Activated T-helper 17 cell treated with anti-CD3 and anti-CD28 coated beads, Interleukin-2, amount 50 U/mL, for 72 hours (primary cell): ENCODE measurements at places on chromosomes 16 and 17. TPM values are rescaled to one million over a fixed set of nuclear protein-coding genes. Genes with fewer than 3 reads are reported as not detected.

- no peaks in the 10 kb centered on the region for H3K4me1 ChIP-seq
- H3K27ac ChIP-seq: no peak overlapping the region
- no peak for ATAC-seq
- H3K4me3 ChIP-seq: no peak overlapping the region
- H3K27me3 ChIP-seq: no peaks in the 10 kb centered on the region
- peaks cover 27% of the 10 kb centered on the region for H3K36me3 ChIP-seq
Measured at GRCh38 chr17:58307468-58308172, 21.0 kb downstream of the TSPOAP1 start.

GRCh38 chr16:29903590-29903989 is 3.3 kb downstream of the ASPHD1 start:
- peak overlapping the region; percentile 6 for H3K4me3 ChIP-seq
- ATAC-seq: no peak
- no peaks in the 10 kb centered on the region for H3K36me3 ChIP-seq
- peak overlapping the region; percentile 20 for H3K27ac ChIP-seq
- peaks cover 12% of the 10 kb centered on the region for H3K4me1 ChIP-seq

Gene NUBP1
- total RNA-seq: 46.6 TPM

GRCh38 chr17:4827399-4827798 is 5.7 kb upstream of the MINK1 start:
- H3K27ac ChIP-seq: no peak overlapping the region
- no peaks in the 10 kb centered on the region for H3K27me3 ChIP-seq
- no peak overlapping the region for H3K4me3 ChIP-seq

Gene SLC6A2
- not detected for total RNA-seq

Gene SLC52A1
- 0.26 TPM for total RNA-seq

DNA sequence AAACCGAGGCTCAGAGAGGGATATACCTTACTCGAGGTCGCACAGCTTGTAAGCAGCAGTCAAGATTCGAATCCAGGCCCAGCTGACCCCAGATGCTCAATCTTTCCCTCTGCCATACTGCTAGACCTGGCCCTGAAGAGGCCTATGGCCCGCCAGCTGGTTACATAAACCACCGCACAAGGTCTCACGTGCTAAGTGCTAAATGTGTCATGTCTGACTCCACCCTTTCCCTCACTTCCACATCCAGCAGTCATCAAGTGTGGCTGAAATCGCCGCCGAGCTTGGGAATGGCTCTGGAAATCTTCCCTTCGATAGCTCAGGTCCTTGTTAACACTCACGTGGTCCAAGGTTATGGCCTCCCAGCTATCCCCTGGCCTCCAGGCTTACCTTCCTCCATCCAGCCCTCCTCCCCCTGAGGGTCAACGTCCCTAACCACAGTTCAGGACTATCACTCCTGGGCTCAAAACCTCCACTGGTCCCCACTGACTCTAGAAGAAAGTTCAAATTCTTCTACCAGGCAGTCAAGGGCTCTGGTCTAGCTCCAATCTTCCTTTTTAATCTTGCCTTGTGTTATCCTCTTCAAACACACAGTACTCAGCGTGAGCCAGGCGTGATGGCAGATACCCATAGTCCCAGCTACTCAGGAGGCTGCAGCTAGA is 3.5 kb downstream of the ZBTB4 start:
- H3K36me3 ChIP-seq: peaks cover 8% of the 10 kb centered on the region
- peak overlapping the region; percentile 88 for H3K4me3 ChIP-seq
- peaks cover 31% of the 10 kb centered on the region for H3K4me1 ChIP-seq
- H3K27me3 ChIP-seq: no peaks in the 10 kb centered on the region
- ATAC-seq: no peak

- no peaks in the 10 kb centered on the region for H3K36me3 ChIP-seq
- no peak overlapping the region for H3K4me3 ChIP-seq
- no peak for ATAC-seq
- no peak overlapping the region for H3K27ac ChIP-seq
- no peaks in the 10 kb centered on the region for H3K4me1 ChIP-seq
Measured at GRCh38 chr17:54021418-54021817, 198.7 kb downstream of the KIF2B start.

Gene SLC35G6
- total RNA-seq: not detected

GRCh38 chr17:22268214-22268911 is 576.0 kb downstream of the KCNJ18 start:
- H3K36me3 ChIP-seq: no peaks in the 10 kb centered on the region
- H3K27ac ChIP-seq: no peak overlapping the region
- ATAC-seq: no peak
- H3K4me3 ChIP-seq: no peak overlapping the region

DNA sequence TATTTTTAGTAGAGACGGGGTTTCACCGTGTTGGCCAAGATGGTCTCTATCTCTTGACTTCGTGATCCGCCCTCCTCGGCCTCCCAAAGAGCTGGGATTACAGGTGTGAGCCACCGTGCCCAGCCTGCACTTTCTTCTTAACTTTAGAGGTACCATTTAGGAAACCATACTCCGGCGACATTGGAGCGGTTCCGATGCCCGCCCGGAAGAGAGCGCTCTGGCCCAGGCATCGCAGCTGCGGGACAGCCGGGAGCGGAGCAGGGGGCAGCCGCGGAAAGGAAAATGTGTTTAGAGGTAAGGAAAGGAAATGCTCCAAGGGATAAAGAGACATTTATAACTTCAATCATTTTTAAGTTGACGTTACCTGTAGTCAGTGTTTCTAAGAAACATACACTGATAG is 6.0 kb upstream of the HS3ST3B1 start:
- H3K36me3 ChIP-seq: no peaks in the 10 kb centered on the region
- peaks cover 9% of the 10 kb centered on the region for H3K4me1 ChIP-seq
- peaks cover 60% of the 10 kb centered on the region for H3K27me3 ChIP-seq
- H3K27ac ChIP-seq: no peak overlapping the region
- no peak overlapping the region for H3K4me3 ChIP-seq

- H3K4me1 ChIP-seq: no peaks in the 10 kb centered on the region
- H3K27me3 ChIP-seq: peaks cover 3% of the 10 kb centered on the region
- H3K27ac ChIP-seq: no peak overlapping the region
- H3K36me3 ChIP-seq: peaks cover 5% of the 10 kb centered on the region
Measured at GRCh38 chr17:32586666-32587065, 99.9 kb downstream of the CDK5R1 start.

GRCh38 chr16:11681976-11682654 is 13.9 kb downstream of the SNN start:
- peak overlapping the region; percentile 53 for H3K27ac ChIP-seq
- peaks cover 32% of the 10 kb centered on the region for H3K4me1 ChIP-seq
- no peaks in the 10 kb centered on the region for H3K27me3 ChIP-seq
- H3K4me3 ChIP-seq: peak overlapping the region; percentile 55
- no peak for ATAC-seq

- no peak overlapping the region for H3K27ac ChIP-seq
- no peaks in the 10 kb centered on the region for H3K4me1 ChIP-seq
- no peaks in the 10 kb centered on the region for H3K36me3 ChIP-seq
Measured at GRCh38 chr17:70271200-70271599, 101.9 kb downstream of the KCNJ2 start.

- no peak overlapping the region for H3K27ac ChIP-seq
- ATAC-seq: no peak
- H3K4me1 ChIP-seq: no peaks in the 10 kb centered on the region
Measured at GRCh38 chr16:1279081-1279944, 23.4 kb downstream of the TPSD1 start.

- peaks cover 10% of the 10 kb centered on the region for H3K4me1 ChIP-seq
- H3K4me3 ChIP-seq: peak within 1 kb of the TSS; percentile 84
- no peaks in the 10 kb centered on the region for H3K27me3 ChIP-seq
- no peaks in the 10 kb centered on the region for H3K36me3 ChIP-seq
- H3K27ac ChIP-seq: peak within 1 kb of the TSS; percentile 76
- peak; percentile 71 for ATAC-seq
Measured at GRCh38 chr16:67528222-67528869, at the start of gene RIPOR1. Gene RIPOR1 (plus strand): TSS chr16:67528829. CDS start chr16:67538447, 9,618 bp downstream.

Gene PLK1
- total RNA-seq: 104 TPM

Gene HBA1
- total RNA-seq: not detected

Gene HOXB1
- not detected for total RNA-seq

Gene DCAF7
- 108 TPM for total RNA-seq

- H3K4me1 ChIP-seq: no peaks in the 10 kb centered on the region
- no peak overlapping the region for H3K4me3 ChIP-seq
- peaks cover 6% of the 10 kb centered on the region for H3K27me3 ChIP-seq
- H3K27ac ChIP-seq: no peak overlapping the region
Measured at GRCh38 chr16:83615141-83615952, 192.4 kb upstream of the HSBP1 start.

Gene WSCD1
- total RNA-seq: not detected

GRCh38 chr17:79541056-79541850 is 69.6 kb downstream of the RBFOX3 start:
- ATAC-seq: no peak
- H3K27ac ChIP-seq: no peak overlapping the region
- no peaks in the 10 kb centered on the region for H3K4me1 ChIP-seq
- H3K27me3 ChIP-seq: peaks cover 22% of the 10 kb centered on the region
- H3K4me3 ChIP-seq: no peak overlapping the region

DNA sequence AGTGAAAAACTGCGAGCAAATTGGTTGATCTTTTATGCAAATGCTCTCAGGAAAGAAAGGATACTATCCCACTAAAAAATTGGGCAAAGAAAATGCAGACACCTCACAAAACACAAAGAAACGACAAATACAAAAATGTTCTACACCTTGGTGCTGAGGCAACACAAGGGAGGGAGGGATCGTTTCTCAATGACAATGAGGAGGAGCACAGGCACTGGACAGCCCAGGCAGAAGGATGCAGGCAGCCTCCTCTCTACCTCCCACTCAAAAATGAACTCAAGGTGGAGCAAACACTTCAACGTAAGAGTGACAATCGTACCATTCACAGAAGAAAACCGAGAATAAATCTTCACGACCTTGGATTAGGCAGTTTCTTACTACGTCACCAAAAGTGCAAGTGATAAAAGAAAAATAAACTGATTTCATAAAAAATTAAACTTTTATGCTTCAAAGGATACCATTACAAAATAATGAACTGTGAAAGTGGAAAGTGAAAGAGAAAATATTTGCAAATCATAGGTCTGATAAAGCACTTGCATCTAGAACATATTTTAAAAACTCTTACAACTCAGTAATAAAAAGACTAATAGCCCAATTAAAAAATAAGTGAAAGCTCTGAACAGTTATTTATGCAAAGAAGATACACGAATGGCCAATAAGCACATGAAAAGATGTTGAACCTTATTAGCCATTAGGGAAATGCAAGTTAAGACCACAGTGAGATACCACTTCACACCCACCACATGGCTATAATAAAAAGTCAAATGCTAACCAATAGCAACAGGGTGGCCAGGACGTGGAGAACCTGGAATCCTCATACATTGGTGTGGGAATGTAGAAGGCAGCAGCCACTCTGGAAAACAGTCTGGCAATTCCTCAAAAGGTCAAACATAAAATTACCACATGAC is 80.8 kb upstream of the TRAP1 start:
- ATAC-seq: peak; percentile 60
- peaks cover 37% of the 10 kb centered on the region for H3K4me1 ChIP-seq
- H3K36me3 ChIP-seq: peaks cover 37% of the 10 kb centered on the region
- H3K27ac ChIP-seq: no peak overlapping the region

- peak overlapping the region; percentile 95 for H3K27ac ChIP-seq
- no peaks in the 10 kb centered on the region for H3K27me3 ChIP-seq
- H3K4me3 ChIP-seq: peak overlapping the region; percentile 78
- peaks cover 12% of the 10 kb centered on the region for H3K4me1 ChIP-seq
- ATAC-seq: no peak
Measured at GRCh38 chr16:15913046-15913698, 24.8 kb upstream of the CEP20 start.

GRCh38 chr17:76208120-76208519 is 32.2 kb downstream of the RNF157 start:
- peak overlapping the region; percentile 4 for H3K27ac ChIP-seq
- H3K27me3 ChIP-seq: no peaks in the 10 kb centered on the region
- H3K4me3 ChIP-seq: peak overlapping the region; percentile 47
- H3K36me3 ChIP-seq: peaks cover 27% of the 10 kb centered on the region
- peak; percentile 54 for ATAC-seq

DNA sequence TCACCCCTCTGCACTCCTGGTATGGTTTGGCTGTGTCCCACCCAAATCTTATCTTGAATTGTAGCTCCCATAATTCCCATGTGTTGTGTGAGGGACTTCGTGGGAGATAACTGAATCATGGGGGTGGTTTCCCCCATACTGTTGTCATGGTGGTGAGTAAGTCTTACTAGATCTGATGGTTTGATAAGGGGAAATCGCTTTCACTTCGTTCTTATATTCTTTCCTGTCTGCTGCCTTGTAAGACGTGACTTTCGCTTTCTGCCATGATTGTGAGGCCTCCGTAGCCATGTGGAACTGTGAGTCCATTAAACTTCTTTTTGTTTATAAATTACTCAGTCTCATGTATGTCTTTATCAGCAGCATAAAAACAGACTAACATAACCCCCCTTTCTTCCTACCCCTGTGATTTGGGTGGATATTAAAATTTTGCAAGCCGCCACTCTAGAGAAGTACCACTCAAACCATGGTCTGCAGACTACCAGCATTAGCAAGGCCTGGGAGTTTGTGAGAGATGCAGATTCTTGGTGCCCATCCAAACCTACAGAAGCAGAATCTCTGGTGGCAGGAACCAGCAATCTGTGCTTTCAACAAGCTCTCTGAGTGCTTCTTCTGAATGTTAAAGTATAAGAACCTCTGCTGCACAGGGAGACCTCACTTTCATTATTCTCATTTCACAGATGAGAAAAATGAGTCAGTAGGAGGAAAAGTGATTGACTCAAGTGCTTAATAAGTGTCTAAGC is 999.5 kb upstream of the EEF2KMT start:
- H3K36me3 ChIP-seq: no peaks in the 10 kb centered on the region
- ATAC-seq: no peak
- H3K27ac ChIP-seq: no peak overlapping the region
- H3K4me3 ChIP-seq: no peak overlapping the region
- H3K4me1 ChIP-seq: no peaks in the 10 kb centered on the region

DNA sequence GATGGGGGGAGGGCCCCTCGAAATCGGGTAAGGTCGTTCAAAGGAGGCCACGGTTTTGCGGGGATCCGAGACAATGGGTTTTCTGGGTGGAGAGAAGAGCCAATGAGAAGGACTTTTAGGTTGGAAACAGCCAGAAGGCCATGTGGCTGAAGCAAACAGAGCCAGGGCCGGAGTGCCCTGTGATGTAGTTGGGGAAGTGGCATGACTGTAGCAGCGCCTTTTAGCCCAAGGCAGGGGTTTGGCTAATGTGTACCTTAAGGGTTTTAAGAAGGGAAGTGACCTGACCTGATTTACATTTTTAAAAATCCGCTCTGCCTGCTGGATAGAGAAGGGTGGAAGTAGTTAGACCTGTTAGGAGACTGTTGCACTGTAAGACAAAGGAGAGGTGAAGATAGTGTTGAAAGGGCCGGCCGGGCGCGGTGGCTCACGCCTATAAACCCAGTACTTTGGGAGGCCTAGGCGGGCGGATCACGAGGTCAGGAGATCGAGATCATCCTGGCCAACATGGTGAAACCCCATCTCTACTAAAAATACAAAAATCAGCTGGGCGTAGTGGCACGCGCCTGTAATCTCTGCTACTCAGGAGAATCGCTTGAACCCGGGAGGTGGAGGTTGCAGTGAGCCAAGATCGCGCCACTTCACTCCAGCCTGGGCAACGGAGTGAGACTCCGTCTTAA is 1.0 kb downstream of the LYRM1 start:
- no peak for ATAC-seq
- H3K4me1 ChIP-seq: peaks cover 62% of the 10 kb centered on the region
- H3K27ac ChIP-seq: peak overlapping the region; percentile 98
- H3K36me3 ChIP-seq: peaks cover 54% of the 10 kb centered on the region
- peak overlapping the region; percentile 88 for H3K4me3 ChIP-seq
- H3K27me3 ChIP-seq: no peaks in the 10 kb centered on the region

- no peaks in the 10 kb centered on the region for H3K36me3 ChIP-seq
- H3K27me3 ChIP-seq: peaks cover 7% of the 10 kb centered on the region
- H3K27ac ChIP-seq: no peak overlapping the region
- H3K4me3 ChIP-seq: no peak overlapping the region
Measured at GRCh38 chr17:35775039-35775438, 14.4 kb downstream of the C17orf50 start.
